ENCODE measurements at places on chromosomes 3 and 15.

- DNase-seq: no peak
These were observed 113.8 kb upstream of the TGFBR2 start for GRCh38 chr3:30492322-30493192.

DNA sequence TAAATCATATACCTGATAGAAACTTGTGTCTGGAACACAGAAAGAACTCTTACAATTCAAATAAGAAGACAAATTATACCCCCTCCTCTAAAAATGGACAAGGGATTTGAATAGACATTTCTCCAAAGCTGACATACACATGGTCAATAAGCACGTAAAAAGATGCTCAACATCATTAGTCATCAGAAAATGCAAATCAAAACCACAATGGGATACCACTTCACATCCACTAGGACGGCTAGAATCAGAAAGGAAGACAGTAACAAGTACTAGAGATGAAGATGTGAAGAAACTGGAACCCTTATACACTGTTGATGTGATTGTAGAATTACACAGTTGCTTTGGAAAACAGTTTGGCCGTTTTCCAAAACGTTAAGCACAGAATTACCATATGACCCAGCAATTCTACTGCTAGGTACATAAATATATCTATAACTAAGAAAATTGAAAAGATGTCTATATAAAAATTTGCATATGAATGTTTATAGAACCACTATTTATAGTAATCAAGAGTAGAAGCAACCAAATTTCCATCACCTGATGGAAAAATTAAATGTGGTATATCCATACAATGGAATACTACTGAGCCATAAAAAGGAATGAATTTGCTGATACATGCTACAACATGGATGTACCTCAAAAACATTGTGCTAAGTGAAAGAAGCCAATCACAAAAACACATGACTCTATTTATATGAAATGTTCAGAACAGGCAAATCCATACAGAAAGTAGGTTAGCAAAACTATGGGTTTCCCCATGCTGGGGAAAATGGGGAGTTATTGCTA is 60.8 kb downstream of the GREM1 start:
- no peak for DNase-seq

DNA sequence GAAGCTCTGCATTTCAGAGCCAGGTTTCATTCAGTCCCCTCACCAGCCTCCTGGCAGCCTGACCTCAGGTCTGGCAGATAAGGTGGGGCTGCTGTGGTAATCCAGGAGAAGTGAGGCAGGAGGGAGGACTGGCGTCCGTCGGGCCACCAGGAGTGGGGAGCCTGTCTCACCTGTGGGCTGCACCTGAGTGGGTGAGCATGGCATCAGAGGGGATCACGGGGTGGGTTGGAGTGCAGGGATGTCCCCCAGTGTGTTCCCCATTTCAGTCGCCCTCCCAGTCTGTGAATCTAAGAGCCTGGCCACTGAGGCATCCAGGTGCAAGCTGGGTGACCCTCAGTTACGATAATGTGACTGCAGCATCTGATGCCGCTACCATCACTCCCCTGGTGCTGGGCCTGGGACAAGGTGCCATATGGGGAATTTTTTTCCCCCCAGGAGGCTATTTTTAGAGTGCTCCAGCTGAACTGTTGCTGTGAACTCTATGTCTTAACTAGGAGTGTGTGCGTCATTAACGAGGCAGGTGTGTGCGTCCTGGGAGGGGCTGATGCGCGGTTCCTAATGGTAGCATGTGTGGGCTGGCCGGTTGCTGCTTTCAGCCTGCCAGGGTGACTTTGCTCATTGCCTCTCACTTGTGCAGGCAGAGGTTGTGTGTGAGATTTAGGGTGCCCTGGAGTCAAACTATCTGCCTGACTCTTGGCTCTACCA is 165.2 kb downstream of the SLCO3A1 start:
- no peak for DNase-seq

GRCh38 chr15:31049682-31050615 is 51.6 kb downstream of the TRPM1 start:
- DNase-seq: no peak

GRCh38 chr15:72859017-72859756 is 75.6 kb upstream of the ADPGK start:
- DNase-seq: no peak

DNA sequence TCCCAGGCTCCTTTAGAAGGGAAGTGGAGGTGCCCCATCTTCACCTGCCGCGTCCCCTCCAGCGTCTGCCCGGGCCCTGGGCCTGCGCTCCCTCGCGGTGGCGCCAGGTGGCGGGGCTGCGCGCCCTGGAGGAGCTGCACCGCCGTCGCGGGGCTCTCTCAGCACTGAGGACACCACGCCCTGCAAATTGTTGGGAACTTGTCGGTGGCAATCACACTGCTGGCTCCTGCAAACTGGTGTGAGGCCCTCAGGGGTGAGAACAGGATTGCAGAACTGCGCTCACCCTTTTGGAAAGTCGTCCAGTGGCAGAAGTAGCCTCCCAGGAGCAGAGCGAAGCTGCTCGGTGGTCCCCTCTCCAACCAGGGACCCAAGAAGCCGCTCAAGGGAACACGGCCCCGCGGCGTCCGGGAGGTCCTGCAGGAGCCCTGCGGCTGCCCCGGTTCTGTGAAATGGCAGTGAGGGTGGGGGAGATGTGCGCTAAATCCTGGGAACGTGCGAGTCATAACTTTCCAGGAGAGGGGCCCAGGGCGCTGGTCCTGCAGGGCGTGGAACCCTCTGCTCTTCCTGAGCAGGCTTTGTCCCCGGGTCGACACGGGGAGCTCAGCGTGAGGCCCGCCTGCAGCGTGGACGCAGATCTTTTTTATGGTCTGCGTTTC is 995 bp upstream of the LRRK1 start:
- no peak for DNase-seq

- DNase-seq: no peak
These were observed 63.1 kb downstream of the OXNAD1 start for GRCh38 chr3:16328124-16328523.

DNA sequence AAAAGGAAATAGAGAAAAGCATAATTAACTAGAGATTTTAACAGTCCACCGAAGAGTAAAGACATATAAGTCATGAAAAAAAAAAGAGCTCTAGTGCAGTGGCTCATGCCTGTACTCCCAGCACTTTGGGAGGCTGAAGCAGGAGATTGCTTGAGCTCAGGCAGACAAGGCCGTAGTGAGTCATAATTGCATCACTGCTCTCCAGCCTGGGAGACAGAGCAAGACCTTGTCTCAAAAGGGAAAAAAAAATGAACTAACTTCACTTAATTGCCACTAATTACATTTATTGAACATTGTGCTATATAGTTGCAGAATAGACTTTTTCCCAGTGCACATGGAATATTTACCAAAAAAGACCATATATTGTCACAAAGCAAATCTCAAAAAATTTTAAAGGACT is 221.8 kb downstream of the CBLB start:
- DNase-seq: no peak

DNA sequence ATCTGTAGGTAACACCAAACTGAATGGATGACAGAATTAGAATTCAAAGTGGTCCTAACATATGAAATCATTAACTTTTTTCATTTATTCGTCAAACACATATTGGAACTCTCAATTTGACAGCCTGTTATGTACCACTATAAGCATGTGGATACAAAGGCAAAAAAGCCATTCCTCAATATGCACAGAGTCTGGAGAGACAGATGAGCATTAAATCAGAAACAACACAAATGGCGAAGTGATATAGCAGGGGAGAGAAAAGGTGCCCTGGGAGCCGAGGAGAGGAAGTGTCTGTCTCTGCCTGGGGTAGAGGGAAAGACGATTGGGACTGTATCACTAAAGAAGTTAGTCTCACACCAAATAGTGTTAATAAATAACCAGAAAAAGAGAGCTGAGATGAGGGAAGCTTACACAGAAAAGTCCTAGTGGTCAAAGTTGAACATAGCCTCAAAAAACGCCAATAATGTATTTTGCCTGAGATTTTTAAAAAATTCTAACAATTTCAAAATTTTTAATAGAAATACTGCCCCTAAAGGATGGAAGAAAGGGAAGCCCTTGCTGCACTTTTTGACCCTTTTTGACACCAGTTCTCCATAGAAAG is 417.5 kb downstream of the TUSC7 start:
- DNase-seq: no peak

- DNase-seq: peak; percentile 59
These were observed 311.5 kb downstream of the CACNA2D3 start for GRCh38 chr3:54433846-54434245.

DNA sequence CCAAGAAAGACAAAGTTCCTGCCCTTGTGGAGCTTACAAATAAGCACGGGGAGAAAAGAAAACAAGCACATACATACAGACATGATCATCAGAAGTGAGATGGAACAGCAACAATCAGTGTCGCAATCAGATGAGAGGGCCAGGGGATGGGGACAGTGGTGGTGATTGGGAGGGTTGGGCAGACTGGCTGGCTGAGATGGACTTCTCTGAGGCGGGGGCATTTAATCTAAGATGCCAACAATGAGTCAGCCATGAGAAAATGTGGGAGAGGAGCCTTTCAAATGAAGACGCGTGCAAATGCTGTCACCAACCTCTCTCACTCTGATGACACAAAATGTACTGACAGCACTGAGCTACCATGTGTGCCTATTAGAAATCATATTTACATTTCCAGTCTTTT is 81.4 kb downstream of the NCEH1 start:
- DNase-seq: no peak

DNA sequence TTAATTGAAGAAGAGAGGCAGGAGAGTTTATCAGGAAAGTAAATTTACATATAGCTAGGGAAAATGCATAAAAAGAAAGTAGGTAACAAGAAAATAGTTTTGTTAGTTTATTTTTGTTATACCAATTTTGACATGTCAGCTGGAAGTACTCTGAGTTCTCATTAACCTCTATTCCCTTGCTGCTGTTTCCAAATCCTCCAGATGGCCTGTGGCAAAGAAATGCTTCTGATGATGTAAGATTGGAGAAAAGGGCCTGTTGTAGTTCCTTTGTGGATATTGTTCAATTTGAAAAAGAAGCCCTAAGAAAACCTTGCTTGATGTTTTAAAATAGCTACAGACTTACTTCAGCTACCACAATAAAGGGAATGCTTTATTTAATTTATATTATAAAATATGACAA is 192.9 kb upstream of the SLITRK3 start:
- DNase-seq: no peak

GRCh38 chr3:57659806-57660439 is 33.0 kb downstream of the DENND6A start:
- no peak for DNase-seq

GRCh38 chr15:68425428-68426060 is 6.4 kb downstream of the ITGA11 start:
- no peak for DNase-seq

DNA sequence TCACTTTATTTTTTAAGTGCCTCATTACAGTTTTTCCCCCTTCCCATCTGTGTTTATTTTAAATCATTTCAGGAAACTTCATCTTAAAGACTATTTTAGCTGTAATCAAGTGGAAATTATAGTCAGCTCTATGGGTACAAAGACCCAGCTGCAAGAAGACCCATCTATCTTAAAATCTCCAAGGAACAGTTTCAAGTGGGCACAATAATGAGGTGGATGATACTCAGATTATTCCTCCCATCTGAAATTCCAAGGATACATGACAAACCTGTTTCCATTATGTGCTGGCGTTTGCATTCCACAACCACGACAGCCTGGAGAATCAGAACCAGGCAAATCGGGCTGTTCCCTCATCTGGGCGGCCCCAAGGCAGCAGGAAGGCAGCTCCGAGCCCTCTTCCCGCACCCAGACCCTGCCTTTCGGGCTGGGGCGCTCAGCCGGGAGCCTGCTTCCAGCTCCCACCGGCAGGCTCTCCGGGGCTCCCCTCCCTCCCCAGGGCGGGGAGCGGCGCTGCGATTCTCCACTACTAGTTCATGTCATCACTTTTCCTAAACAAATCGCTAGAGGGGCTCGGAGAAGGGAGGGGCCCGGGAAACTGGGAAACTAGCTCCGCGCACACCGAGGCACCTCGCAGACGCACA is at the start of gene MGLL:
Gene MGLL (minus strand): TSS at position 475 of the 641 bp plus-strand sequence. CDS start 197 bp downstream, at position 278.
- no peak for DNase-seq

DNA sequence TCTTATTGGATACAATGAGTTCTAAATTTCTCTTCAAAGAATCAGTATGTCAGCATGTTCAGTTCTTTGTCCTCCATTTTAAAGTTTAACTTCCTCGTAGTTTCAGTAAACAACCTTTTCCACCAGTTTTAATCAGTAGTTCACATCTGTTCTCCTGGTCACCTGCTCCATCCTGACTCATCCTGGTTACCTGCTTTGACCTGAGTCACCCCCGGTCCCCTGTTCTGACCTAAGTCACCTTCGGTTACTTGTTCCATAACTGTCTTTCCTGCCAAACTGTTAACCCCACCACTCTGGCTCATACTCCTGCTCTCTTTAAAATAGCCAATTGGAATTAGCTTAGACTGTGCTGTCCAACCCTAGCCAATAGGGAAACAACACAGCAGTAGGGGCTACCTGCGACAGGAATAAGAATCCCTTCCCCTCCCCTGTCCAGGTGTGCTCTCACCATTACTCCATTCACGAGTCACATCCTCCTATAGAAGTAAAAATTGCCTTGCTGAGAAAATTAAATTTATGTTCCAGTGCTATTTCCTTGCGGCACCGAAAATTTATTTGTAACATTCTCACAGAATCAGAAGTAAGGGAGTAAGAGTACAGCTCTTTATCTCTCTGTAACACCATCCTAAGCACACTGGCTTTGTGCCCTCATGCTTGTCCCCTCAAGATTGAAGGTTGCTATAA is 23.8 kb downstream of the TRANK1 start:
- no peak for DNase-seq

DNA sequence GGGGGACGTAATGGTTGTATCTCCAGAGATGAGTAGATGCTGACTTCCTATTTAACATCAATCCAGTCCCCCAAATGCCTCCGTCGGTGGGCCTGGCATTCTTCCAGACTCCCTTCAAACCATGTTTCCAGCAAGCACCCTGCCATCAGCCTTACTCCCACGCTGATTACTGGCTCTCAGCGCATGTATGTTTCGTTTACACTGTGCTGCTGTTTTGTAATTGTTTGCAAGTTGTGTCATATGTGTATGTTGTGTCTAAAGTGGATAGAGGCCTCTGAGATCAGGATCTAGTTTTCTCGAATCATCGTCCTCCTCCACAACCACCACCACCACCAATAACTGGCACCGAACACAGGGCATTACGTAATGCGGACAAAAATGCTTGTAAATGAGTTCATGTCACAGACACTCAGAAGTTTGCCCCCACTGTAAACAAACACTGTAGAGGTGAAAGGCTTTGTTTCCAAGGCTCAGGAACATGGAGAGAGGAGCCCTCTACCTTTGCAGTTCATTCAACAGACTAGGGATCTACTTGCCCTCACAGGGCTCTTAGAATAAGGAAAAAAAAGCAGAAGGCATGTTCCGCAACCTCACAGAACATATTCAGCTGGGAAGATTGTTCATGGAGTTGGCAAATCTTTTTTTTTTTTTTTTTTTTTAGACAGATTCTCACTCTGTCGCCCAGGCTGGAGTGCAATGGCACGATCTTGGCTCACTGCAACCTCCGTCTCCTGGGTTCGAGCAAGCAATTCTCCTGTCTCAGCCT is 46.1 kb upstream of the SEMA4B start:
- DNase-seq: no peak

- DNase-seq: no peak
These were observed 133.4 kb upstream of the SATB1 start for GRCh38 chr3:18558507-18558906.

DNA sequence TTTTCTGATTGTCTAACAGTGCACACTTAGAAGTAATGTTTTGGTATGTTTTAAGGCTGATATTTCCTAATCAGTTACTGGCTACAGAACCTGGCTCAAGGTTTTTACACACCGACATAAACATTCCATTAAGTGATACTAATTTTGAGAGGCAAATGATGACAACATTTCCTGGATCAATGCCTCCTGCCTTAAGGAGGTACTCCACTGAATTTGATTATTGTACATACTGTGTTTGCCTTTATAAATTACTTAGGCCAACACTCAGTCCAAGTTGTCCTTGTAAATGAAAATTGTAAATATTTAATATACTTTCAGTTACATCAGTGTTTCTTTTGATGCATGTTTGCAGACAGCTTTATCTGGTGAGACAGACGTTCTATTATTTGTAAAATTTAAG is 24.2 kb upstream of the LXN start:
- no peak for DNase-seq
